Cardiac septum (tissue), 1 donor: ENCODE measurements at places on chromosomes 5 and 9. TPM values are rescaled to one million over a fixed set of nuclear protein-coding genes. Genes with fewer than 3 reads are reported as not detected.

Gene SLC9A3
- 1.0 TPM for total RNA-seq

Gene MAMDC4
- 11.0 TPM for total RNA-seq

Gene CDC20B
- not detected for total RNA-seq

Gene DEPDC1B
- not detected for total RNA-seq

Gene LAMC3
- total RNA-seq = 0.89 TPM

Gene PCDHGB1
- total RNA-seq = 12.6 TPM

Gene INIP
- total RNA-seq = 15.1 TPM

Gene TAF11L7
- total RNA-seq = not detected

Gene SYK
- total RNA-seq = 4.7 TPM

Gene SLC23A1
- not detected for total RNA-seq

Gene SYNPO
- 829 TPM for total RNA-seq

Gene TMEM267
- 8.7 TPM for total RNA-seq

Gene KCNV2
- not detected for total RNA-seq

Gene CORO2A
- total RNA-seq = 0.19 TPM

Gene ZNF483
- total RNA-seq = 7.4 TPM

Gene PCA3
- not detected for total RNA-seq

Gene SELENOP
- 149 TPM for total RNA-seq

Gene MARCHF3
- total RNA-seq = 61.0 TPM

Gene PROB1
- 34.7 TPM for total RNA-seq

Gene DDX46
- total RNA-seq = 32.6 TPM

Gene CFAP157
- not detected for total RNA-seq

Gene TTLL11
- 12.6 TPM for total RNA-seq

Gene ACOT12
- total RNA-seq = not detected

Gene STING1
- 85.3 TPM for total RNA-seq
